AG20443 (cell line): ENCODE measurements at places on chromosomes 6 and 20.

DNA sequence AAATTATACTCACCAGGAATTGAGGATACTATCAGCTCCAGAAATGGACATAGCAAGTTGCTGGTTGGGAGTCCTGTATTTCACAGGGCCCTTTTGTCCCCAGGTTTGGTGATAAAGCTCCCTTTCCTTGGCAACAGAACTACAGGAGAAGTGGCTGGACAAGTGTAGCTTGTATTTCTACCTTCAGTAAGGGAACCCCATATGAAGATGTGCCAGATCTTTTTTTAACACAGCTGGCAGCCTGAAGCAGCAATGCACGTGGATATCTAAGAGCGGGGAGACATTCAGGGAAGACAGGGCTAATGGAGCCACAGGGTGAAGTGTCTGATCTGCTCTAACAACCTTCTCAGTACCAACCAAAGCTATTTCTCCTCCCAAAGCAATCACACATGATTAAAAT, 373.9 kb upstream of the ID4 start:
- DNase-seq, result no peak

- DNase-seq, result peak; percentile 80
Observed at GRCh38 chr6:26003102-26003694, 40.6 kb downstream of the TRIM38 start.

DNA sequence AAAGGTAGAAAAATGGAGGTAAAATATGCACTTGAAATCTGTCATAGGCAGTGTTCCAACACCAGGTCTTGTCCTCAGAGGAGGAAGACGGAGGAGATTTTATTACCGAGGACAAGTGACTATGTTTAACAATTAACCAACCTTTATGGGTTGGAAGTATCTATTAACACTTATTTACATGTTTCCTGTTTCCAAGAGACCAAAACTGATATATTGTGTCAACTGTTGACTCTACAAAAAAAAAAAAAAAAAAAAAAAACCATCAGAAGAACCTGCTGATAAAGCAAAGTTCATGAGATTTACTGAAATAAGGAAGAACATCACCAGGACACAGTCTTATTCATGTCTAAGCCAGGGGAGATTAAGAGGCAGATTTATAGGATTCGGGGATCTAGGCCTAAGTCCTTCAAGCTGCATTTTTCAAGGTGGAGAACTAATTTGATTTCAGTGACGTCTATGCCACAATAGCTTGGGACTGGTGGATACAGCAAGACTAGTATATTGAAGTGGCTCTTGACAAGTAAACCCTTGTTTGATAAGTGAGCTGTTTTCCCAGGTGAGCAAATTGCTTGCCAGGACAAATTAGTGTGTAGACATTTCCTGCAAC, 126.6 kb upstream of the NAA20 start:
- no peak for DNase-seq

GRCh38 chr20:41135187-41135887, 2.0 kb upstream of the PLCG1 start:
- peak; percentile 28 for DNase-seq

- no peak for DNase-seq
Observed at GRCh38 chr6:50851049-50851845, 32.6 kb downstream of the TFAP2B start.

- no peak for DNase-seq
Observed at GRCh38 chr6:15401120-15401519, 155.3 kb downstream of the JARID2 start.

- no peak for DNase-seq
Observed at GRCh38 chr6:105452924-105453756, 50.3 kb upstream of the PREP start.

DNA sequence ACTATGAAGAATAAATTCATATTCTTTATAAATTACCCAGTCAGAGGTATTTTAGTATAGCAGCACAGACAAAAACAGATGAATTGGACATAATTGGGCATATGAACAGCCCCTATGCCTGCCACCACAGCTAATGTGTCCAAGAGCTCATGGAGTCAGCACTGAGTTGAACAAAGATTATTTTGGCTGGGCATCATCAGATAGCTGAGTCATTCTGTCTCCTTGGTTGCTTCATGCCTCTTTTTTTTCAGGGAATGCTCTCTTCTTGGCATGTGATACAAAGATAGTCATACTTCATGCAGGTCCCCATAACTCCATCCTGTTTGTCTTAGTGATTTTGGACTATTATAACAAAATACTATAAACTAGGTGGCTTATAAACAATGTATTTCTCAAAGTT, 275.6 kb downstream of the TENT5A start:
- DNase-seq, result peak; percentile 73

DNA sequence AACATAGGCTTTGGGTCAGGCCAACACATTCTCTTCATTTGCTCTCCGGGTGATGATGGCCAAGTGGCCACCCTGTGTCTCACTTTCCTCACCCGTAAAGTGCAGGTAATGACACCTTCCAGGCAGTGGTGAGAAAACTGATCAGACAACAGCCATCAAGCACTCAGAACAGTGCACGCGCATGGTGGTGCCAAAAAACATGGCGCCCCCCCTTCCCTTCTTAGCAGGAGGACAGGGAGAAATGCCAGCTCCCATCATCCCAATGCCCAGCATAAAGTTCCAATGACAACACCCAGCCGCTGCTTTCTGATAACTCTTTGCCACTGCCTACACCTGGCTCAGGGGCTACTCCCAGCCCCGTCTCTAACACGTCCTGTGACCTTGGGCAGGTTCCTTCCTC, 8.4 kb downstream of the BPIFB1 start:
- DNase-seq, result no peak

DNA sequence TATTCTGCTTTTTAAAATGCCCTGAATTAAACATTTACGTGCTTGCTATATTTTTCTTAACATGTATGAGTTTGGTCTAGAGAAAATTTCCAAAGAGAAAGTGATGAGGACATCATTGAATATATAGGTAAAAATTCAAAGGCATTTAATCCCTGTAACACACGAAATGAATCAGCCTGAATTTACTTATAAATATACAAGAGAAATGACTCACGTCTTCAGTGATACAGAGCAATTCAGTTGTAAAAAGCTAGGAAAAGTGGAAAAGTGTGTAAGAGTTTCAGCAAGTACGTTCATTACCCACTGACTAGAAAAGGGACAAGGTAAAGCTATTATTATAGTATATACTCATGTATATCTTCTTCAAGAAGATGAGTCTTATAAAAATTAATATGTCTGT, 124.8 kb downstream of the HIVEP1 start:
- no peak for DNase-seq

- DNase-seq, result no peak
Observed at GRCh38 chr6:30104661-30105060, 8.2 kb downstream of the TRIM31 start.

DNA sequence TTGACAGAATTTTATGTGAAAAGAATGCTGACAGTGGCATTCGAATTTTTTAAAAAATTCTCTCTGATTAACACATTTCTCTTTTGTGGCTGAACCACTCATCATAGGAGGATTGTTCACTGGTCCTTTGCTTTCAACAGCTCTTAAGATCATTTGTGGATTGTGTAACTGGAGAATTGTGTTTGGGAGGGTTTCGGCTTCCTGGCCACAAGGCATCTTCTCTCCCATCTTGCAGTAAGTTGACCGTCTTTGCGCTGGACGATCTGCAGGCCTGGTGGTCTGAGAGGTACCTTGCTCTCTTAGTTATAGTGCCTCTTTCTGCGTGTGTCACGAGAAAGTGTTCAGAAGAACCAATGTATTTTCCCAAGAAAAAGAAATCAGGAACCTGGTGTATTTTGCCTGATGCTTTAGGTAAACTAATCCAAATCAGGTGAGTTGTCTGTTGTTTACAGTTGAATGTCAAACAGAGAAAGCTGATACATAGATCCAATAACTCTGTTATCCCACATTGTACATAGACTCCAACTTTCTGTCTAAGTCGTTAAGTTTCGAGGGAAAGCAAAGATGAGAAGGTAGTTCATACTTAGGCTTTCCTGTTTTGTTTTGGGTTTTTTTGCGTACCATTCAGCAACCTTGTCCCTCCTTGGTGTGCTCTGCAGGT, 14.8 kb upstream of the EXOC2 start:
- no peak for DNase-seq

GRCh38 chr6:128874863-128875262, 8.1 kb upstream of the LAMA2 start:
- no peak for DNase-seq

GRCh38 chr6:39319621-39320362, 2.7 kb downstream of the KCNK16 start:
- no peak for DNase-seq

DNA sequence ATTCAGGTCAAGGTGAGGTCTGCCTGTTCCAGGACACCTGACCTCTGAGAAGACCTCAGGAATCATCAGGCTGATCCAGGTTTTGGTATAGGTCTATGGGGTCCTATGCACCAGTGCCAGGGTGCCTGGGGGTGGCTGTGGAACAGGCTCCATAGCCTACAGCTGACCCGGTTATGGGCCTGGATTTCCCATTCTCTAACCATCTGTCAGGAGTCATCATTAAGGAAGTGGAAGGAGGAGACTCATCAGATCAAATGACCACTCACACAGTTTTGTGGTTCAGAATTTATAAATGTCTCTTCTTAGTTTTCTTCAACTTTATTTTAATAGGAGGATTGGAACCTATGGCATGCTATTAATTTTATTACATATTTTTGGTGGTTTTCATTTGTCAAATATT, 14.8 kb downstream of the PLA2G7 start:
- no peak for DNase-seq

GRCh38 chr20:18172379-18172778, 34.7 kb downstream of the KAT14 start:
- no peak for DNase-seq

DNA sequence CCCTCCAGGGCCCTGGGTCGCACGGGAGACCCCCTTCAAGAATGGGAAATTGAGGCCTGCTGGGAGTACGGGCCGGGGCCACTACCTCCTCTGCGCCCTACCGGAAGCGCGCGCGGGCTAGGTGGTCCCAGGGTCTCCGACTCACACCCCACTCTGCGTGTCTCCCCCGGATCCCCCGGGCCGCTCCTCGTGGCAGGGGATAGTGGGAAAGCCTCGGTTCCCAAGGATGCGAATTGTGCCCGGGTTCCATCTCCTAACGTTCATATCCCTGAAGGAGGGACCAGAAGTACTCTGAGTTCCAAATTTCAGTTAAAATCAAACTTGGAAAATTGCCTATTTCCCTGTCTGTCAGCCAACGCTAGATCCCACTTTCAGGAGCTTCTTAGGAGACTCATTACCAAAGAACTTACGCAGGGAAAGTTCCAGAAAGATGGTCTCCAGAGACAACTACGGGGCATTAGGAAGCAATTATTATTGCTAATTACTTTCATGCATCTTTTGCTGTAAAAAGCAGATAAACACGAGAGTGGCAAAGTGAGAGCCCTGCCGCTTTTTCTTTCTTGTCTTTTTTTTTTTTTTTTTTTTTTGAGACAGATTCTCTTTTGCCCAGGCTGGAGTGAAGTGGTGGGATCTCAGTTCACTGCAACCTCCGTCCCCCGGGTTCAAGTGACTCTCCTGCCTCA, 858 bp downstream of the FAM83D start:
- DNase-seq, result no peak

DNA sequence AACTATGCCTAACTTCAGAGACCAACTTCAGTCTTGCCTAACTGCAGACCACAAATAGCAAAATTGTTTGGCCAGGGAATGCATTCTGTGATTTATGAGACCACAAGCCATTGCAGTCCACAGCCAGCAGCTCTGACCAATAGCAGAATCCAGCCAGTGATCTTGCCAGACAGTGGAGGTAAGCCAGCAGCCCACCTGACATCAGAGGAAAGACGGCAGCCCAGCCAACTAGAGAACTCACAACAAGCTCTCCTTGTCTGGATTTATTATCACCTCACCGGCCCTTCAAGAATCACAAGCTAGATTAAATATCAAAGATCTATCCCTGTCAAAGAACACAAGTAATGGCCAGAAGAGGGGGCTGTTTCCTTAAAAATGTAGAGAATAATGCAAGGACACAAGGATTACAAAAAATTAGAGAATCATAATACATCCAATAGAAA, 66.5 kb upstream of the SLC35F1 start:
- peak; percentile 10 for DNase-seq

DNA sequence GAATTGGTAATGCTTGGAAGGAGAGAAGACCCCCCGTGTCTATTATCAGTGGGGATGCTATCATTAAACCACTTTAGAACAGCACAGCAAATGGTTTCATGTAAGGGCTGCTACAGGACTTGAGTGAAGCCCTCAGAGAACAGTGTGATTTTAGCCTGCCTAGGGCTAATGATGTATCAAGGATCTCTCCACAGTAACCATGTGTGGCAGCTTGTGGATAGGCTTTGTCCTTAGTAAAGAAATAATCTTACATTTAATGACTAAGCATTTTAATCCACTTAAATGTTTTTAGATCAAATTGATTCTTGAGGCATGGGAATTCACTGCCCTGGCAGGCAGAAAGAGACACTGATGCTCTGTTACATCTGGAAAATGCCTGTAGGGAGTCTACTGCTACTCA, 495.1 kb downstream of the NKAIN2 start:
- DNase-seq, result no peak

- DNase-seq, result no peak
Observed at GRCh38 chr6:16546861-16547260, 214.4 kb downstream of the ATXN1 start.
